ENCODE measurements at places on chromosomes 4 and X.

DNA sequence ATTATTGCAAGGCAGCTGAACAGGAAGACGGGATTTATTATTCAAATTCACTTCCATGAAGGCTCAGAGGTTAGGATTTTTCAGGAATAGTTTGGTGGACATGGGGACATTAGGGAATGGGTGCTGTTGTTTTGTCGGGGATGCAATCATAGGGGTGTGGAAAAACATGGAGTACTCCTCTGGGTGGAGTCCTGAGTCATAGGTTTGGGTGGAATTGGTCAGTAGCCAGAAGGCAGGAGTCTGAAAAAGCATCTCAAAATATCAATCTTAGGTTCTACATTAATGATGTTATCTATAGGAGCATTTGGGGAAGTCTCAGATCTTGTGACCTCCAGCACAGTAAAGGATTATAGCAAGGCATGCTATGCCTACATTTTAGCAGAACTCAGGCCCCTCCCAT lies 14.5 kb upstream of the ETNPPL start:
- DNase-seq: no peak

DNA sequence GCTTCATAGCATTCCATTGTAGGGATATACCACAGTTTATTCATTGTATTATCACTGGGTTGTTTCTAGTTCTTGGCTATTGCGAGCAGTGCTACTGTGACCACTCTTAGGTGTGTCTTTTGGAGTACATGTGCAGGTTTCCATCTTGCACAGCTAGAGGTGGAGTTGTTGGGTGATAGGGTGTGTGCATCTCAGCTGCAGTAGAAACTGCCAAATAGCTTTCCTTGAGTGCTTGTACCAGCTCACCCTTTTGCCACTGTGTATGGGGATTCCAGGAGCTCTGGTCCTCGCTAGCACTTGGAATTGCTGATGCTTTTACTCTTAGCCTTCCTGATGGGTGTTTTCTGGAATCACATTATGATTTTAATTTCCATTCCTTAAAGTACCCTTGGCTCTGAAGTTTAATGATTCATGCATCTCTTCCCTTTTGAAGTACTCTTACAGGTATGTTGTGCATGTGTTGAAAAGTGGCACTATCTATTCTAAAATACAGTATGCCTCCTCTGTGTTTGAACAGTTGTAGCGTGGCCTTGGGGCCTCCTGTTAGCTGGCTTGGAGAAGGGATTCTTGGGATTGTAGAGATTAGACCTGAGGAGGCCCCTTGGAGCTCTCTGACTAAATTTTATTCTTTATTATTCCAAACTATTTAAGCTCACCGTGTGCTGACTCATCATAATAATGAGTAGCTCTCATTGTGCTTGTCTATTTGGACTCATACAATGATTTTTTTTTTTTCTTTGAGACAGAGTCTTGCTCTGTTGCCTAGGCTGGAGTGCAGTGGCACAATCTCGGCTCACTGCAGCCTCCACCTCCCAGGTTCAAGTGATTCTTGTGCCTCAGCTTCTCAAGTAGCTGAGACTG lies 38.4 kb downstream of the HTT start:
- no peak for DNase-seq

GRCh38 chrX:105636667-105637066 lies 185.7 kb upstream of the NRK start:
- no peak for DNase-seq

GRCh38 chr4:38503689-38504395 lies 160.2 kb upstream of the KLF3 start:
- no peak for DNase-seq

- no peak for DNase-seq
These were observed 97.8 kb downstream of the WFS1 start for GRCh38 chr4:6367371-6367851.

GRCh38 chr4:157792716-157793115 lies 380.1 kb downstream of the GASK1B start:
- DNase-seq: no peak

GRCh38 chr4:6338951-6339817 lies 69.5 kb downstream of the WFS1 start:
- no peak for DNase-seq

DNA sequence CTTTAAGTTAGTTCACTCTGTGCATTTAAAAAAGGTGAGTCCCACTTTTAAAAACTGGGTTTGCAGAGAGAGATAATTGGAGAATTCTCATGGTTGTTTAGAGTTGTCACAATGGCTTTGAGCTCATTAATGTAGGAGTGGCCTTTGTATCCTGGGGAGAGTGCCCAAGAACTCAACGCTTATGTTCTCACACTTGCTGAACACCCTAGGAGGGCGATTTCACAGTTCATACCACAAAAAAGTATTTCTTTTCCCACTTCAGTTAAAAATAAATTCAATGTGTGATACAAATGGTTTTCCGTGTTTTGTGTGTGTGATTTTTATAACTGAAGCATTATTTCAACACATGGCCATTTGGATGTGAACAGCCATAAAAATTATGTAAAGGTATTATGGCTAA lies 8.4 kb downstream of the EMCN start:
- DNase-seq: no peak

DNA sequence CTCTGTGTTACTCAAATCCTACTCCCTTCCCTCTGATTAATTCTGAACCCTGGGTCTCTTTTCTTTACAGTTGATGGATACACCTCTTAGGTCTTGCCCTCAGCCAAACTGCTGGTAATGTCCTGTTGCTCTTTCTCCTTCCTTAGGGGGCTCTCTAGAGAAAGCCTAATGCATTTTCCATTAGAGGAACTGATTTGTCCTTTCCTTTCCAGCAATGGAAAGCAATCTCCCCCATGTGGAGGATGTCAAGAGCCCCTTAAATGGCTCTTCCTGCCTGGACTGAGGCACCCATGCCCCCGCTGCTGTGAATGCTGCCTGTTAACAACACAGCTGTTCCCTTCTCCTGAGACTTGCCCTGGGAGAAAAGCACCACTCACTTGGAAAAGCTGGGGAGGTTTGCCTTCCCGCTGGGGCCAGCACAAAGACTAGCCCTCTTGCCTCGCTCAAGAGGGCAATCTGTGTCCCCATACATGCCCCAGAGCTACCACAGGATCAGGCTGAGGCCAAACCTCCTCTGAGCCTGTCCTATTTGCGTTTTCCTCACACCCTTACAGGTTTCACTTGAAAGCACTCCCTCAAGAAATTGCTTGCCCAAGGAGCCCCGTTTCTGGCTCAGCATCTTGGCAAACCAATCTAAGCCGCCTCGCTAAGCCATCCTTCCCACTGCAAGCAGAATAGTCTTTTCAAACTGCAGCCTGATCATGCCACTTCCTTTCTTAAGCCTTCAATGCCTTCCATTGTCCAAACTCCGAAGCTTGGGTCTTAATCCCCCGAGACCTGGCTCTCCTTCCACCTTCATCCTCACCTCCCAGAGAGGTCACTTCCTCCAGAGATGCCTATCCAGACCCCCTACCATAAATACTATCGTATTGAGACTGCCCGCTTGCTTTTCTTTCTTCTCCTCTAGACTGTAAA lies 23.2 kb upstream of the SMIM20 start:
- DNase-seq: no peak

GRCh38 chr4:5710961-5711478 lies at the start of gene EVC:
TSS of gene EVC (plus strand) at chr4:5711201. CDS start at chr4:5711381, 180 bp downstream.
- DNase-seq: no peak

GRCh38 chr4:107618656-107619055 lies 101.4 kb downstream of the PAPSS1 start:
- no peak for DNase-seq

GRCh38 chr4:53122280-53123116 lies 243.4 kb downstream of the SCFD2 start:
- DNase-seq: no peak

GRCh38 chrX:51893931-51894696 lies 691 bp downstream of the MAGED1 start:
- no peak for DNase-seq

- no peak for DNase-seq
These were observed 114.6 kb downstream of the RBM47 start for GRCh38 chr4:40515037-40515397.

GRCh38 chr4:149549911-149550310 lies 265.7 kb downstream of the IQCM start:
- DNase-seq: peak; percentile 24

- DNase-seq: no peak
These were observed 919.1 kb downstream of the ADGRL3 start for GRCh38 chr4:62119195-62119594.

DNA sequence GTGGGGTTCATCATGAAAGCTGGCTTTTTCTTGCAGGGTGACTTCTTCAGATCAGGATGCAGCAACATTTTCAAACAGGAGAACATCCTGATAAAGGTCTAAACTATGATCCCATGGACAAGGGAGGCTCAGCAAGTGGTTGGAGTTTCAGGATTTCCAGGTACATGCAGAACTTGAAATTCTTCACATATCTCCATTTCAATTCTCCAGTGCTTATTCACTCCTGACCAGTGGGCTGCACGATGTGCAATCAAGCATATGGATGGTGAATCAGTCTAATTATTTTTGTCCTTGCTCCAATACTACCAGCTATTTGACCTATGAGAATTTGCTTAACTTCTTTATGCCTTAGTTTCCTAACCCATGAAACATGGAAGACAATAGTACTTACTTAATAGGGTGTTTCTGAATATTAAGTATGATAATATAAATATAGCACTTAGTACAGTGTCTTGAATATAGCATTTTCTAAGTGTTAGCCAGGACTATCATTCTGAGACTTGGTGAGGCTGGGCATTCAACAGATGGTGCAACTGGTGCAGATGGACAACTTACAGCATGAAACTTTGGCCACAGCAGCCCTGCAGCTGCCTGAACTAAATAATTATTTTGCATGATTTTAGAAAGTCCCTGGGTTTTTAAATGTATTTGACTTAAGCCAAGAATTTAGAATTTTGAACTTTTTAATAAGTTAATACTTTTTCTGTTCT lies 92.4 kb downstream of the HPGD start:
- no peak for DNase-seq

DNA sequence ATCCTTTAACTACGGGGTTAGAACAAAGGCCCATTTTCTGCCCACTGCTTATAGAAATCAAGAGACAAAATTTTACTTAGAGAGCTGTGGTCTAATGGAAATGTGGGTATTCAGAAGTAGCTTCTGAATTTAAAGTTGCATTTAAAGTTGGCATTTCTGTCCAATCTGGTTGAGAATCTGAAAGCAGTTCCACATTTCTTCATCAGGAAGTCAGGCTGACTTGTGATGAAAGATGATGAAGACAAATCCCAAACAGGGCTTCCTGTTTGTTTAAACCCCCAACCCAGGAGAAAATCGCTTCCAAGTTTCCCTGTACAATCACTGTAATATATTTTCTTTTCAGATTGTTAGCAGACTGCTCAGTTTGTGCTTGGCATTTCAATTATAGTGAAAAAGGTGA lies 345.3 kb downstream of the SPRY1 start:
- DNase-seq: no peak

GRCh38 chr4:27276307-27277073 lies 415.8 kb downstream of the STIM2 start:
- no peak for DNase-seq

DNA sequence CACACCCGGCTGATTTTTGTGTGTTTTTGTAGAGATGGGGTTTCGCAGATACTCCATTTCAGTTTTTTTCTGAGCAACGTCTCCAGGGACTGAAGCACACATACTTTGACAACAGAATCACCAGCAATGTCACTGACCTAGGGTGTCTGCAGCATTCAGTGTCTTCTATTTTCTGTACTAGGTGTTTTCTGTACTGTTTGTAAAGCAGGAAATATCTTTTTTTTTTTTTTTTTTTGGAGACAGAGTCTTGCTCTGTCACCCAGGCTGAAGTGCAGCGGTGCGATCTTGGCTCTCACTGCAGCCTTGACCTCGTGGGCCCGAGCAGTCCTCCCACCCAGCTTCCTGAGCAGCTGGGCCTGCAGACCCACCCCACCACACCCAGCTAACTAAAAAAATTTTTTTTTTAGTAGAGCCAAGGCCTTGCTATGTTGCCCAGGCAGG lies 8.9 kb downstream of the ADD1 start:
- DNase-seq: no peak

- no peak for DNase-seq
These were observed 2.7 kb downstream of the TNIP2 start for GRCh38 chr4:2753436-2753835.

DNA sequence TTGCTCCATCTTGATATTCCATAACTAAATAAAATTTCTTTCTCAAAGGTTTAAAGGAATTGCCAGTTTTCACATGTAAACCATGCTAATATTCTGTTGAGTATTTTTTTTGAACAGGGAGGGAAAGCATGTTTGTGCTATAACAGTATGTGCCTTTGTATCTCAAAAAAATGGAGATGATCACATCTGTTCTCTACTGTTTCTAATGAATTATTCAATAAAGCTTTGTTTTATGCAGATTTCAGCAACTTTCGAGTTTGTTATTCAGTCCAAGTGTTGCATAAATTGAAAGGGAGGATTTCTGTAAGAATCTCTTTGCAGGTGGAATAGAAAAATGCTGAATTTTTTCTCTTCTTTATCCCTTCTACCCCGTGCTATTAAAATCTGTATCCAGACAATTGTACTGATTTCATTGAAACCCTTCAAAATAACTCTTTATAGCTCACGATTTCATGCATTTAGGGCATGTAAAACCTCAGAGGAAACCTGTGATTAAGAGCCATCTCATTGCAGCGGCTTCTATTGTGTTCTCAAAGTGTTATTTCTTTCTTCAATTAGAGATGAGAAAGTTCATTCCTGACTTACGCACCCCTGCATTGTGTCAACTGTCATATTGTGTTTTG lies 42.1 kb downstream of the NEIL3 start:
- DNase-seq: no peak

GRCh38 chrX:68083510-68083909 lies 349.8 kb downstream of the OPHN1 start:
- no peak for DNase-seq

- no peak for DNase-seq
These were observed 8.0 kb downstream of the MSX1 start for GRCh38 chr4:4867375-4868039.

GRCh38 chr4:87848622-87849351 lies 16.0 kb downstream of the MEPE start:
- peak; percentile 56 for DNase-seq

GRCh38 chr4:166229799-166230198 lies 356.8 kb downstream of the TLL1 start:
- DNase-seq: no peak

- DNase-seq: peak; percentile 54
These were observed at the start of gene RBM46 for GRCh38 chr4:154781126-154781982. TSS of gene RBM46 (plus strand) at chr4:154781272. CDS start at chr4:154796753, 15,481 bp downstream.

DNA sequence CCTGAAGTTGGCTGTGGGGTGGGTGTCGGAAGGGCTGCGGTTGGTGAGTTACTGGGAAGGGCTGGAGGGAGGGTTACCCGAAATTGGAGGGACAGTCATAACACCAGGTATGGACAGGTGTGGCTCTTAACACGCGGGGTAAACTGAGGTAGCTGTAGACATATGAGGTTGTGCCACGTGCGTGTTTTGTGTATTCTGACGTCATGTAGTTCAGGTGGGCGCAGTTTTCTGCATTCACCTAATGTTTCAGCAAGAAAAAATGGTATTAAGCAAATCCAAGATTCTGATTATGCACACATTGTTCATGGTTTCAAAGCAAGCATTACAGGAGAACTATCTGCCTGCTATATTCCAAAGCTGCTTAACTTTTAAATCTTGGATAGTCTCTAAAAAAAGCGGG lies 83.5 kb upstream of the GPM6B start:
- DNase-seq: no peak

- peak; percentile 27 for DNase-seq
These were observed 39.2 kb upstream of the HMX1 start for GRCh38 chr4:8910822-8911315.

Measured in right lobe of liver (tissue), 6 donors.